ENCODE measurements at places on chromosomes 6 and 20.

DNA sequence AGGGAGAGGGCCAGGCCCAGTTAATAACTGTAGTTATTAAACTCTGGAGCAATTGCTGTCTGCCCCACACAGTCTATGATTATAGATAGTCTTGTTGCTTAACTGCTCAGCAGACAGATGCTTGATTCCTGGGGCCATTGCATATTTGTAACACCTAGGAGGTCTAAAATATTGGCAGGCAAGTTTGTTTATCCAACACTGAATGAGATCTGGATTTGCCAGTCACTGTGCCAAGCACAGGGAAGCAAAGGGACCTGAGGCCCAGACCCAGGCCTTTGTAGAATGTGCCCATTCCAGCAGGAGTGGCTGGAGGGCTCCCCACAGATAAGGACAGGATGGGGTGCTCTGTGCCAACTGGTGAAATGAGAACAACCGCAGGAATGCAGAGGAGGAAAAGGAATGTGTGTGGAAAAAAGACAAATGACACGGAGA lies 17.6 kb upstream of the ENTPD6 start:
- DNase-seq = no peak

DNA sequence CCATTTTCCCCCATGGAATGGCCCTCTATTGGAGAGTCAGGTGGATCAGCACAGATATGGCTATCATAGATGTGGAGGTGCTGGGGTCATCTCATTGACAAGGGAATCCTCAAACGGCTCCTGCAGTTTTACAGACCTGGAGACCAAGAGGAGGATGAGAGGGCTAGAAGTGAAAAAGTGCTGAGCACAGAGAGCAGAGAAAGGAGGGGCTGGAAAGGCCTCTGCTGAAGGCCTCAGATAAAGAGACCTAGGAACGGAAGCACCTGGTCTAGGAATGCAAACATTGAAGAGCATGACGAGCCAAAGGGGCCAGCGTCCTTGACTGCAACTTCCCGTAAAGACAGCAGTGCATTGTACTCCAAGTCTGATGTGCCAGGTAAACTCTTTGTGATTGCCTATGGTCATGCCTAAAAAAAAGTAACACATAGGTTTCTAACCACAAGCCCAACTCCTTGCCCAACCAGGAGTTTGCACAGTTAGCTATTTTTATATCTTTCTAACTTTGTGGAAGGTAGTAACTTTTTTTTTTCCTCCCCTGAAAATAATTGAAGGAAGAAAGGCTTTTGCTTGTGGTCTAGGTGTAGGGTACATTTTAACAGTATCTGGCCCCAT lies 15.2 kb downstream of the RSPH4A start:
- no peak for DNase-seq

GRCh38 chr6:106509420-106510089 lies 119.7 kb downstream of the RTN4IP1 start:
- DNase-seq = no peak

- no peak for DNase-seq
Measured at GRCh38 chr20:23407781-23408464, 13.4 kb downstream of the NAPB start.

DNA sequence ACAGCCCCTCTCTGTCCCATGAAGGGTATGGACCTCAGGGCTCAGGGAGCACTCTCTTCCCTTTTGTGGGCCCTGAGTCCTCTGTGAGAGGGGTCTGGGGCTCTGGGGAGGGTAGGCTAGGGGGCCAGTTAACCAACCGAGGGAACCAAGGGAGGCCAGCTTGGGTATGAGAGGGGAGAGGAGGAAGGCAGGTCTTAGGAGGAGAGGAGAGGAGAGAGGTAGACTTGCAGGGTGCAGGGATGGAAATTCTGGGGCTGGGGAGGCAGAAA lies 720 bp downstream of the DUSP15 start:
- DNase-seq = no peak

DNA sequence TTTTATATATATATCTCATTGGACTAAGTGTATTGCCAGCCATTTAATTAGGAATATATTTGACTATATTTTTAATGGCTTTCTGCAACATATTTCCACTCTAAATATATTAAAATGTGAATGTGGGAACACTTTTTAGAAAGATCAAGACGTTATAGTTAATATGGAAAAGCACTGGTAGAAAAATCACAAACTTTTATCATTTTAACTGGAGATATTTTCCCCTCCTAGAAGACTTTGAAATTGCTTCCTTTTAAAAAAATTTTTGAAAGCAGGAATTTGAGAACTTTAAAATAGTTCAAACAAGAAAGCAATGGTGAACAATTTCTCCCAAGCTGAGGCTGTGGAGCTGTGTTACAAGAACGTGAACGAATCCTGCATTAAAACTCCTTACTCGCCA lies at the start of gene TAAR9:
Gene TAAR9 (plus strand): TSS at position 301 of the 400 bp plus-strand sequence. CDS start 13 bp downstream, at position 314.
- DNase-seq = no peak

DNA sequence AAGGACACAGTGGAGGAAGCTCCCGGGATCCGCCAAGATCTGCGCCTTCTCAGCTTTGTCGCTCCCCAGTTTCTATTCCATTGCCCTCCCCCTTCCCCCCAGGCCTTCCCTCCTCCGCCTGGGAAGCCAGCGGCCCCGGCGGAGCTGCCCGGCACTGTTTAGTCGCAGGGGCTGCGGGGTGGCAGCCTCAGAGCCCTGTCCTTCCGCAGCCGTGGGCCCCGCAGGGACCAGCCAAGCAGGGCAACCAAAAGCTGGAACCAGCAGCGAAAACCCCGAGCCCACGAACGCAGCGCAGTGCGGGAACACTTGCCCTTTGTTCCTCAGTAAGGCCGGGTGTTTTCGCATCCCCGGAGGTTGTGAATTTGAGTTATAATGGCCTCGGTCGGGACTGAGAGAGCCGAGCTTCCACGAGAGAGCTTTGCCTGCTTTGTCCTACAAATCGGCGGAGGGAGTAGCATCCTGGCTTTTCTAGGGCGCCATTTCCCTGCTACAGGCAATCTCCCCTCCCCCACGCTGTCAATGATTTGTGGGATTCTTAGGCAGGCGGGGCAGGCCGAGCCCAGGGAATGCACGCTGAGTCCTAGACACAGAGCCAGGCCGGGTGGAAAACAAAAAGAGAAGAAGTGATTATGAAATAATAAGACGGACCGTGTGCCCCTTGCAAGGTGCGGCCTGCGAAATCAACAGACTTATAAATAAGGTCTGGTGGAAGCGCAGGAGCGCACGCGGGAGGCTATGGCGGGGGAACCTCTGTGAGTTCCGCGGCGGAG lies 4.0 kb upstream of the TUBB2B start:
- DNase-seq = peak; percentile 67

DNA sequence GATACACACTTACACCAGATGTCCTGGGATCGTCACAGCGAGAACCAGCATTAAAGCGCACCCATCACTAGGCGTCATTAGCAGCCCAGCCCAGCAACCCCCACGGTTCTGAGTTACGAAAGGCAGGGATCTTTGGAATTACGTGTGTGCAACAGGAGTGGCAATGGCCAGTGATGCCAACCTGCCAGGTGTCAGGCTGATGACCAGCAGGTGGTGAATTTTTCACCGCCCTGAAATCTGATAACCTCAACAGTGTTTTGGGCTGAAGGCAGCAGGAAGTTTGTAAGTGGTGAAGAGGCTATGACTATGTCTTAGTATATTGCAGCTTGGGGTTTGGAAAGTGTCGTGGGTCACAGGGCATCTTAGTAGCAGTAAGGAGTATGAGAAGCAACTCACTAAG lies 166.1 kb downstream of the TMEM242 start:
- DNase-seq = no peak

GRCh38 chr6:127952831-127953230 lies 52.0 kb upstream of the THEMIS start:
- DNase-seq = no peak

GRCh38 chr20:23235173-23236027 lies 115.2 kb upstream of the NXT1 start:
- DNase-seq = no peak

GRCh38 chr6:134806180-134806798 lies 143.6 kb downstream of the ALDH8A1 start:
- no peak for DNase-seq

GRCh38 chr20:4038047-4038459 lies 22.7 kb upstream of the RNF24 start:
- peak; percentile 63 for DNase-seq

DNA sequence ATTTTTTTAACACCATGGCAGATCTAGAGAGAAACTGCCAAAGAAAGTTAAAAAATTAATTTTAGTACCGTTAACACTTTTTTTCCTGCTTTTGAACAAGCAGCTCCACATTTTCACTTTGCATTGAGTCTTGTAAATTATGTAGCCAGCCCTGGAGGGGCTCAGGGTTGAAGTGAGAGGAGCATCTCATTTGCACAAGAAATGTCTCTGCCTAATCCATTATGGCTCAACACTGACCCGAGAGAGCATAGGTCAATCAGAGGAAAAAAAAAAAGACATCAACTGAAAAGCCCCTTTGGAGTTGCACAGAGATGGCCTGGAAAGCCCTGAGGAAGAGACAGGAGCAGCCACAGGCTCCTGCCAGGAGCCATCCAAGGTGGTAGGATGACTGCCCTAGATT lies 4.3 kb upstream of the SLPI start:
- no peak for DNase-seq

GRCh38 chr6:137810554-137811120 lies 56.4 kb upstream of the TNFAIP3 start:
- no peak for DNase-seq

- no peak for DNase-seq
Measured at GRCh38 chr6:11796829-11797228, 18.2 kb upstream of the ADTRP start.

- peak; percentile 57 for DNase-seq
Measured at GRCh38 chr6:119110601-119111548, 32.4 kb upstream of the FAM184A start.

GRCh38 chr6:55131616-55132015 lies 42.7 kb upstream of the HCRTR2 start:
- DNase-seq = no peak

GRCh38 chr6:52418606-52419005 lies 1.5 kb upstream of the EFHC1 start:
- DNase-seq = no peak

All from DMS79 (cell line).